NCI-H1105 treated with DMSO at 0.1 percent for 48 hours (cell line): ENCODE measurements at places on chromosomes 2 and 18.
A peak's percentile ranks its signal among the peaks of the same experiment; 100 is the strongest.

DNA sequence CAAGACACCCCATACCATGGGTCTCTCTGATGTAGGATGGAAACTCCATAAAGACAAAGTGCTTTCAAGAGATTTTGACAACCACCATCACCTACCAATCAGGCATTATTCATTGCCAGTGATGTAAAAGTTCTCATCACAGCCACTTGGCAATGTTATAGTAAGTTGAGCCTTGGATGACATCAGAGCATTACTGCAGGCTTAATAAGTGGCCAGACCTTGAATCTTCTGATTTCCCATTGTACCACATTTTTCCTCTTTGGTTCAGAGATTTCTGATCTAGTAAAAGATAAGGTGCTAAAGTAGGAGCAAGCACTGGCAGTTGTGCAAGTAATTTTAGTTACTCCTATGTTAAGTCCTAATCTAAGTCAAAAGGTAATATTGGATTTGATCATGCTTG is 36.5 kb downstream of the OSR1 start:
- no peak for DNase-seq

DNA sequence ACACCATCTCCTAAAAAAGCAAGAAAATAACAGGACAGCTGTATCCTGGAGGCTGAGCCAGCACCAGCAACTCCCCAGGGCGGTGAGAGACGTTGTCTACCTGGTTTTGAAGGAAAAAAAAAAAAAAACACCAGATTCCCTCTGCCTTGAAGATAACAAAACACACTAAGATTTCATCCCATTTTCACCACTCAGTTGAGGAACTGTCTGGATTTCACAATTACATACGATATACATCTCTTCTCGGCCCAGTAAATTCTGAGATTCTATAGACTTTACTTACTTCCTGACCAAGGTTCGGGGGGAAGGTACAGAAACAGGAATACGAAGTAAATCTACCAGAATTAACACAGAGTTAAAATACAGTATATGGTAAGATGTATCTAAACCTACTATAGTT is 8.5 kb downstream of the ZNF516 start:
- DNase-seq: no peak

GRCh38 chr2:174117951-174118930 is 130.1 kb downstream of the OLA1 start:
- DNase-seq: no peak

GRCh38 chr2:38153476-38154135 is 77.7 kb upstream of the CYP1B1 start:
- DNase-seq: no peak

DNA sequence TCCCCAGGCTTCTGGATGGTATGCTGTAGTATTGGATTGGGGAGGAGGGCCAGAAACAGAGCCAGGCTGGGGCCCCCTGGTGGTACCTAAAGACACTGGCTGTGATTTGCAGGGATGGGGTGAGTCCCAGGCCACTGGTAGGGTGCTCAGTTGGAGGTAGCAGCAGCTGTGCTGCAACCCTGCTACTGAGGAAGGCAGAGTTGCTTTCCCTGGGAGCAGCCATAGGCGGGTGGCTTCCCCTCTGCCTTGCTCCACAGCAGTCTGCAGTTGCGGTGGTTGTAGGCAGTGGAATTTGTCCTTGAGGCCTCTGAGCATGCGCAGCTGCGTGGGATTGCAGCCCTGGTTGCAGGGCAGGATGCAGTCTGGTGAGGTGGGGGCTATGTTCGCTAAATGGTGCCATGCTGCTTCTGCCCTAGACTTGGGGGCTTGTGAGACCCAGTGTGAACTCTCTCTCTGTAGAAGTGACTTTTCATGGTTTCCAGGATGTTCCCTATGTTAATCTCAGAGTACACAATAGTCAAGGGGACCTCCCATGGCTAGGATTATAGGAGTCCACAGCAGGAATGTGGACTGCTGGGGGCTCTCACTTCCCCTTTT is 443.5 kb downstream of the XIRP2 start:
- no peak for DNase-seq

GRCh38 chr2:48674933-48675332 is 57.3 kb downstream of the GTF2A1L start:
- DNase-seq: no peak

DNA sequence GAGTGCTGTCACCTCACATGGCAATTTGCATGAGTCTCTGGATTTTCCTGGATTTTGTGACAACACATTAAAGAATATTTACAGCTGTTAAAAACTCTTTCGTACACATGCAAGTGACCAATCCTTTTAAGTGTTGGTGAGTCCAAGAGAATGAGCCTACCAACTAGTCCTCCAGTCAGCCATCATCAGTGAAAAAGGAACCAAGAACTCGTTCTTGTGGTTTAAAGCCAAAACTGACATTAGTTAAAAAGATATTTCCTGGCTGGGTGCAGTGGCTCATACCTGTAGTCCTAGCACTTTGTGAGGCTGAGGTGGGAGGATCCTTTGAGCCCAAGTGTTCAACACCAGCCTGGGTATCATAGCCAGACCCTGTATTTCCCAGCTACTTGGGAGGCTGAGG is 215.4 kb upstream of the ITGA4 start:
- DNase-seq: no peak

DNA sequence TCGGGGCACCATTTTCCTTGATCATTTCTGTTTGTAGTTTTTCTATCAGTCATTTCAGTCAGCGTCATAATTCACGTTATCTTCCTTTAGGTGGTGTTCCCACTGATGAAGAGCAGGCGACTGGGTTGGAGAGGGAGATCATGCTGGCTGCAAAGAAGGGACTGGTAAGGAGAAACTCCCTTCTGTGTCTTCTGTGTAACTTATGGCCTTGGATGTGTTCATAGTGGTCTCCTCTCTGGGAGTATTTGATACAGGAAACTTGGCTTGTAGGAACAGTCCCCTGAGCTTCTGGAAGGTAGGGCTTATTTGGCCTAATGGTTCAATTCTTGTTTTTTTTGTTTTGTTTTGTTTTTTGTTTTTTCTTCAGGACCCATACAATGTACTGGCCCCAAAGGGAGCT is 1.1 kb downstream of the COX5B start:
- DNase-seq: no peak

GRCh38 chr2:100018341-100019193 is 123.8 kb downstream of the AFF3 start:
- no peak for DNase-seq

DNA sequence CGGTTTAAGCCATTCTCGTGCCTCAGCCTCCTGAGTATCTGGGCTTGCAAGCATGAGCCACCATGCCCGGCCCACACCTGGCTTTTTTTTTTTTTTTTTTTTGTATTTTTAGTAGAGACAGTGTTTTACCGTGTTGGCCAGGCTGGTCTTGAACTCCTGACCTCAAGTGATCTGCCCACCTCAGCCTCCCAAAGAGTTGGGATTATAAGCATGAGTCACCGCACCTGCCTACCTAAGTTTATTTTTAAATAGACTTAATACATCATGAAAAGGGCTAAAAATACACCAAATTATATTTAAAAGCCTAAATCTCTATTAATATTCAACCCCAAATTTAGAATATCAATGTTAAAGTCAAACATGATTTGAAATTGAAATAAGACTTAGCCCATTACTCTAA is 250.8 kb upstream of the MC4R start:
- DNase-seq: no peak

DNA sequence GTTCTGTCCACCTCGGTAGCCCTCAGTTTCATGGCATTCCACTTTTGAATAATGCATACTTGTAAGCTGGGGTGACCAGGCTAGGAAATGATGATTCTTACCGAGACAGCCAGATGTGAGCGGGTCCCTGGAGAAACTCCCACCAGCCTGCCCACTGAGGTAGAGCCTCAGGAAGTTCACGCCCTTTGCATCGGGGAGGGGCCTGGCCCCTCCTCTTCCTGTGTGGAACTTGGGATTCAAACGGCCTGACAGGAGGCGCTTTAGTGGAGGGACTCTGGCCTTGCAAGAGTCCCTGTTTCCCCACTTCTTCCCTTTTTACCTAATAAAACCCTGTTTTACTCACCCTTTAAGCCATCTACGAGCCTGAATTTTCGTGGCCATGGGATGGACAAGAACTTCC is 44.6 kb downstream of the MRO start:
- no peak for DNase-seq

- no peak for DNase-seq
These were observed 43.2 kb upstream of the GPR75 start for GRCh38 chr2:53903011-53903410.

DNA sequence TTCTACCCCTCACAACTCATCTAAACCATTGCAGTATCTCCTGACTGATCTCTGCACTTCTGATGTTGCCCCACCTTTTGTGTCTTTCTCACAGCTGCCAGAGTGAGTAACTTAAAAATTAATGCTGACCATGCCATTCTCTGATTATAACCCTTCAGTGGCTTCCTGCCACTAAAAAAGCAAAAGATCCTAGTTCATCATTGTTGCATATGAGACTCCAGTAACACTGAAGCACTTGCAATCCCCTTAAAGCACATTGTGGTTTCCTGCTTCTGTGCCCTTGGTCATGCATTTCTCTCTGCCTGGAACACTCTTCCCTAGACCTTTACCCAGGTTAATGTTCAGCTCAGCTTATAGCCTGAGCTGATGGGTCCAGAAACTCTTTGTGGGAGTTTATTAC is 95.1 kb upstream of the WDSUB1 start:
- DNase-seq: no peak

- DNase-seq: no peak
These were observed 33.2 kb downstream of the KCNS3 start for GRCh38 chr2:17911491-17912260.

- no peak for DNase-seq
These were observed 62.1 kb downstream of the C18orf63 start for GRCh38 chr18:74377776-74378175.

- DNase-seq: no peak
These were observed 53.5 kb upstream of the CYP1B1 start for GRCh38 chr2:38129481-38129880.

GRCh38 chr2:96604104-96604503 is 34.0 kb downstream of the KANSL3 start:
- DNase-seq: no peak

- DNase-seq: no peak
These were observed 9.0 kb downstream of the SCN2A start for GRCh38 chr2:165248238-165248637.

- DNase-seq: no peak
These were observed 66.2 kb upstream of the DLX2 start for GRCh38 chr2:172168917-172169346.

DNA sequence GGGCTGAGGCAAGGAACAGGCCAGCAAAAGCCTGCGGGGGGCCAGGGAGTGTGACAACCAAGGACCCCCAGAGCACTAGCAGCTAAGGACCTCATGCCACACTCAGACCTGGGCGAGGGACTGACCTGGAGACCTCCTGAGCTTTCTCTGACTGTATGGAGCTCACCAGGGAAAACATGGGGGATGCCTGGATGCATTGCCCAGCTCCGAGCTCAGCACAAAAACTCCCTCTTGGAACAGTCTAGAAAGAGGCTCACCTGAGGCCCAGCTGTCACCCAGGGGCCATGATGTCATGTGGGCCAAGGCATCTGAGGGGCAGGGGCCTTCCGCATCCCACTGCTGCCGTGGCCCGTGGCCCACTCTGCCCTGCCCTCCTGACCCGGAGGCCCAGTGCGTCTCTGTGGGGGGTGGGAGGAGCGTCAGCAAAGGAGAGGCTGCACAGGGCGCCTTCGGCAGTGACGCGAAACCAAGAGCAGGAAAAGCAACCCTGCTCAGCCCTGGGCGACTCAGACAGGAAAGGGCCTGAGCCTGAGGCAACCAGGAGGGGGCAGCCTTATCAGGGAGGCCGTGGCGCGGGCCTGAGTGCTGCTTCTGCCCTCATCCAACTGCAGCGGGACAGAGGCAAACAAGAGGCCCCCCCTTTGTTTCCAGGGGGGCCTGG is 57.3 kb upstream of the ALPP start:
- DNase-seq: no peak

DNA sequence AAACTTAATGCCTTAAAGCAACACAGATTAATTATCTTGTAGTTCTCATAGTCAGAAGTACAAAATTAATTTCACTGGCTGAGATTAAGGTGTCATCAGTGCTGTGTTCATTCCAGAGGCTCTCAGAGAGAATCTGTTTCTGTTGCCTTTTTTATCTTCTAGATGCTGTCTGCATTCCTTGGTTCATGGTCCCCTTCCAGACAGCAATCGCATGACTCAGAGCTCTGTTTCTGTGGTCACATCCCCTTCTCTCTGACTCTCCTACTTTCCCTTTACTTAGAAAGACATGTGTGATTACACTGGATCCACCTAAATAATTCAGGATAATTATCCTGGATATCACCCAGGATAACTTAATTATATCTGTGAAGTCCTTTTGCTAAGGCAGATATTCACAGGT is 148.6 kb downstream of the MAIP1 start:
- DNase-seq: no peak

DNA sequence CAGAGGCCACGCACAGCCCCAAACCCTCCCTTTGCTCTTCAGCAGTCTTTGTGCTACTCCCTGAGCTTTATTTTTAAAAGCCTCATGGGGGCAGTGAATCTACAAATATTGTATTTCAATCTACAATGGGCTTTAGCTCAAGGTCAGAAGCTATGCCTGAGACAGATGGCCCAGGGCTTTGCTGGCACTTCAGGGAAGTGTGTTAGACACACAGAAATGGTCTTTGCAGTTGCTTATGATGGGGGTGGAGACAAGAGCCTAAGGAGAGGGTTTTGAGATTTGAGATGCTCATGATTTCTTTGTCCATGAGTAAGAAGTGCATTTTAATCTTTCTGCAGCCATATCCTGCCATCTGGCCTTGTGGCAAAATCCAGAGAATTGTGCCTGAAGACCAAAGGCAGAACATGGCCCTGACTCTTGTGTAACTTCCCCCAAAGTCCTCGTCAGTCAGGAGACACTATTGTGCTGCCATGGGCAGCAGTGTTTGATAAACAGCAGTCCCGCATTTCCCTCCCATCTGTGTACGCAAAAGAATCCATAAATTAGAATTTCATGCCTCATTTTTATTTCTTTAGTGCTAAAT is 92.6 kb downstream of the VAPA start:
- peak; percentile 22 for DNase-seq

DNA sequence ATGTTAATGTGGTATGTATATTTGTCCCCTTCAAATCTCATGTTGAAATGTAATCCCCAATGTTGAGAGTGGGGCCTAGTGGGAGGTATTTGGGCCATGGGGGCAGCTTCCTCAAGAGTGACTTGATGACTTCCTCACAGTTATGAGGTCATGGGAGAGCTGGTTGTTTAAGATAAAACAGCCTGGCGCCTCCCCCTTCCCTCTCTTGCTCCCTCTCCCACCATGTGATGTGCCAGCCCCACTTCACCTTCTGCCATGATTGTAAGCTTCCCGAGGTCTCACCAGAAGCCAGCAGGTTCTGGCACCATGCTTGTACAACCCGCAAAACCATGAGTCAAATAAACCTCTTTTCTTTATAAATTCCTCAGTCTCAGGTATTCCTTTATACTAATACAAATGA is 258.3 kb upstream of the POU3F3 start:
- no peak for DNase-seq

GRCh38 chr2:237883951-237884446 is 24.6 kb downstream of the RAMP1 start:
- DNase-seq: no peak

- DNase-seq: no peak
These were observed 416.7 kb upstream of the CRIM1 start for GRCh38 chr2:35938838-35939237.
